ENCODE measurements at places on chromosomes 12 and 14.

- DNase-seq, result no peak
These were observed 282.8 kb downstream of the PAWR start for GRCh38 chr12:79407671-79408622.

DNA sequence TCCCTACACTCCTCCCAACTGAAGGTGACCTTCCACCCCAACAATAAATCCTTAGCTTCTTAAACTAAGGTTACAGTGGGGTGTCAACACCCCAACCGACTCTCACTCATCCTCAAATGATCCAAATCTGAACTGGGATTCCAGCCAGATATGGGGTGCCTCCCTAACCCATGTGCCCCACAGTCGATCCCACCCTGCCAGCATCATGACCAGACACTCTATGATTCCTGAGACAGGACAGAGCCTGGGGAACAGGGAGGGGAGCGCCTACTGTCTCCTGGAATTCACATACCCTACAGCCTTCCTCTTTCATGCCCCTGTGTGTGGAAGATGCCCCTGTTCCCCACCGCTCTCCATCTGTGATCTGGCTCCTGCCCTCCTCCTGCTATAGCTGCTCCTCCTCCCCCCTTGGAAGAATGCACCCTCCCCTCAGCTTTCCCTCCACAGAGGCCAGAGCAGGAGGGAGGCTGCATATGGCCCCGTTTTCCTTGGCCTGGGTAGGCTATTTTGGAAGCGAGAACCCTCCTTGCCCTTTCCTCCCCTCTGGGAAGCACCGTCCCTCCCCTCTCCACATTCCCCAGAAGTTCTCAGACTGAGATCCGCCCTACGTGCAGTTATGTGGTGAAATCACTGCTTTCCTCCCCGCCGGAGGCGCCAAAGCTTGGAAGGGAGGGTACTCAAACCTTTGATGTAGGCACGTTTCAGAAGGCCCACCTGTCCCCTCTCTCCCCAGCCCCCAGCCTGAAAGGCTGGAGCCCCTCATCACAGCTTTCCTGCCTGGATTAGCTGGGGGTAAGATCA, 48.0 kb downstream of the SMUG1 start:
- DNase-seq, result no peak

- DNase-seq, result no peak
These were observed 60.7 kb downstream of the GALNT9 start for GRCh38 chr12:132268674-132269073.

- DNase-seq, result no peak
These were observed 225.6 kb upstream of the CRY1 start for GRCh38 chr12:107318806-107319532.

GRCh38 chr12:132451172-132451835, 38.6 kb upstream of the FBRSL1 start:
- no peak for DNase-seq

GRCh38 chr14:72479461-72479931, 414.4 kb downstream of the DPF3 start:
- no peak for DNase-seq

- no peak for DNase-seq
These were observed 322.3 kb upstream of the FAR2 start for GRCh38 chr12:28826766-28827165.

- no peak for DNase-seq
These were observed 65.5 kb downstream of the SAMD4A start for GRCh38 chr14:54632452-54632851.

- no peak for DNase-seq
These were observed 110.8 kb upstream of the KRAS start for GRCh38 chr12:25361511-25361910.

DNA sequence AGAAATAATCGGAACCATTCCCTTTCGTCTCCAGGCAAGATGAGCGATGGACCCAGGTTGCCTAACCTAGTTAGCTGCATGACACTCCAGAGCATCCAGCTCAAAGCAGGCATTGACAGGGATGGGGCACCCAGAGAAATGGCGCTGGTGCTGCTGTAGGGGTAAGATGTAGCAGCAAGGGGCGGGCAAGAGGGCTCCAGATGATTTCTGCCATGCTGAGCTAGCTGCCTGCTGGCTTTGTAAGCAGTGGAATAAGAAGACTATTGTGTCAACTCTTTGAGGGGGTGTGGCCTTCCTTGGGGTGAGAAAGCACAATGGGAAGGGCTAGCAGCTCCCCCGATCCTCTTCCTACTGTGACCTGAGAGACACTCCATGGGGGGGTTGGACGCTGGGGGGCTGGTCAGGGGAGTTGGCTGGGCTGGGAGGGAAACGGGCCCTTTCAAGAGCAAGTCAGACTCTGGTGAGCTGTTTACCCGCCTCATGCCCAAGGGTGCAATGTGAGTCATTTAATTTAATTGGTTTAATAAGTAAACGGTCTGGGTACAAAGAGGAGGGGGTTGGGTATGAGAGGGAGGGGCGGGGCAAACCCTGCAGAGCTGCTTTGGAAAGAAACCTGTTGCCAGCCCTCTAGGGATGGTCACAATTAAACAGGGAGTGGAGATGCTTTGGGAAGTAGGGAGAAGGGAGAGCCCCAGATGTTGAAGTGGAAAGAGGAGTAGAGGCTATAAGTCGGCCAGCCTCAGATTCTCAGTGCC, 50.5 kb downstream of the B4GALNT3 start:
- DNase-seq, result no peak

DNA sequence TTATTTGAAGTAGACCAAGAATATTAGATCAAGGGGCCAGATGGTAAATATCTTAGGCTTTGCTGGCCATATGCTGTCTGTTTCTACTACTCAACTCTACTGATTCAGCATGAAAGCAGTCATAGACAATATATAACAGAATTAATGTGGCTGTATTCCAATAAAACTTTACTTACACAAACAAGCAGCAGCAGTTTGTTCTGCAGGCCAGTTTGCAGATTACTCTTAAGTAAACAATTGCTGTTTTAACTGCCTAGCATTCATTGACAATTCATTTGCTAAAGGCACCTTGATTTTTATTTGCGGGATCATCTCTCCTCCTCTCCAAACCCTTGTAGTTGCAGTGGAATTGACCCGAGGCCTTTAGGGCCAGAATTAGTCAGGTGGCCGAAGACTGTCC, 94.1 kb upstream of the GARIN6 start:
- DNase-seq, result no peak

- no peak for DNase-seq
These were observed 41.8 kb downstream of the DGLUCY start for GRCh38 chr14:91155626-91156089.

DNA sequence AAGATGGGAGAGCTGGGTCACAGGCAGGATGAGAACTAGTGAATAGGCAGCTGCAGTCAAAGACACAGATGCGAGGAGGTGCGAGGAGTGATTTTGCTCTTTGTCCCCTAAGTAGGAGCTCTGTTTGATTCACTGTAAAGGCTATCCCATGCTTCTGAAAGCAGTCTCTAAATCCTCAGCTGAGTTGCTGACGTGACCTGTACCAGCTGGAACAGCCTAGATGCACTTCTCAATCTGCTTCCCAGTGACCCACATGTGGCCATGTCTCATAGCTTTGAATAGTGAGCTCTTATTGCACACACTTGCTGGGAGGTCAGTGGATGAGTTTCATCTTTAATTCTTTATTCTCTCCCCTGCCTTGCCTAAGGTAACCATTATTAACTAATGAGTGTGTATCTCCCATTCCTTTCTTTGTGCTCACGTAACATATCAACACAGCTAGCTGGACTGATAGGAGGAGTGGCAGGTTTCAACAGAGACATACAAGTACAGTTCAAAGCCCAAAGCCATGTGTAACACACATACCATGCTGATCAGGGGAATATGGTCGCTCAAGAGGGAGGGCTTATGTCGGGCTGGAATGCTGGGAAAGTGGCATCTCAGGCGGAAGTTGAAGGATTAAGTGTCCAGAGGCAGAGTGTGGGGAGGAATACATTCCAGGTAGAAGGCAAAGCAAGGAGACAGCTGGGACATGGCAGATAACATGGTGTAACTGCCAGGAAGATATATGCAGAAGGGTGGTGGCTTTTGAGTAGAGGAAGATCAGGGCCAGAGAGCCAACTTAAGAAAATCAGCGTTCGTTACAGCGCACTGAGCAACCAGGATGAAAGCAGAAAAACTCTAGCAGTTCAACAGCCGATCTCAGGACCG, 15.4 kb upstream of the YY1 start:
- DNase-seq, result no peak
